ENCODE measurements at places on chromosomes 6 and 20.

DNA sequence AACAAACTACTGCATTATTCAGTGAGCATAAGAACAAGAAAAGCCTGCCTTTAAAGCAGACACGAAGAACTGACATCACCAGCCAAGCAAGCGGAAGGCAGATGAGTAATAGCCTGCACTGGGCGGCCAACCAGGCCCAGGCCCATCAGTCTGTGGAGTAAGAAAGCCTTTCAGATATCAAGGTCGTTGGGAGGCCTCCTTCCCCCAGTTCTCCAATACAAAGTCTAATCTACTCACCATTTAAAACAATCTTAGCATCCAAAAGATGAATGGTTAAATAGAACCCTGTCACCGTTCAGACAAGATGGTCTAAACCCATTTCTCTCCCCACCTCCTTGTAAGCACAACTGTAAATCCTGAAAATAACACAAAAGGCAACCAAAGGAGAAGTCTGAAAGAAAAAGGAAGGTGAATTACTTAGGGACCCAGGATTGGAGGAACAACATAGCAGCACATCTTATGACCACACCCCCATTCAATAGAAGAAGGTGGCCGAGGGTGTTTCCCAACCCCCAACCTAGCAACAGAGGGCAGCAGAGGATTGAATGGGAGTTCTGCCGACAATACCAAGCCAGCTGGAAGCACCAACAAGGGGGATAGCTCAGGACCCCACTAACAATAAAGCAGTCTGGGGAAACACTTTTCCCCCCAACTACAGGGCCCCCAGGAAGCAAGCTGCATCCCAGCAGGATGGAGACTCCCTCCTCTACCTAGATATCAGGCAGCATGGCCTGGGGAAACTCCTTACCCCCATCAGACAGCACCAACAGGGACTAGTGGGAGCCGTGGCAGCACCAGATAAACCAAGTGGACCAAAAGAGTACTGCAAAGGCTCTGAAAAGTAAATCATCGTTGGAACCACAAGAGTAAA lies 67.9 kb downstream of the ZHX3 start:
- DNase-seq, result no peak

DNA sequence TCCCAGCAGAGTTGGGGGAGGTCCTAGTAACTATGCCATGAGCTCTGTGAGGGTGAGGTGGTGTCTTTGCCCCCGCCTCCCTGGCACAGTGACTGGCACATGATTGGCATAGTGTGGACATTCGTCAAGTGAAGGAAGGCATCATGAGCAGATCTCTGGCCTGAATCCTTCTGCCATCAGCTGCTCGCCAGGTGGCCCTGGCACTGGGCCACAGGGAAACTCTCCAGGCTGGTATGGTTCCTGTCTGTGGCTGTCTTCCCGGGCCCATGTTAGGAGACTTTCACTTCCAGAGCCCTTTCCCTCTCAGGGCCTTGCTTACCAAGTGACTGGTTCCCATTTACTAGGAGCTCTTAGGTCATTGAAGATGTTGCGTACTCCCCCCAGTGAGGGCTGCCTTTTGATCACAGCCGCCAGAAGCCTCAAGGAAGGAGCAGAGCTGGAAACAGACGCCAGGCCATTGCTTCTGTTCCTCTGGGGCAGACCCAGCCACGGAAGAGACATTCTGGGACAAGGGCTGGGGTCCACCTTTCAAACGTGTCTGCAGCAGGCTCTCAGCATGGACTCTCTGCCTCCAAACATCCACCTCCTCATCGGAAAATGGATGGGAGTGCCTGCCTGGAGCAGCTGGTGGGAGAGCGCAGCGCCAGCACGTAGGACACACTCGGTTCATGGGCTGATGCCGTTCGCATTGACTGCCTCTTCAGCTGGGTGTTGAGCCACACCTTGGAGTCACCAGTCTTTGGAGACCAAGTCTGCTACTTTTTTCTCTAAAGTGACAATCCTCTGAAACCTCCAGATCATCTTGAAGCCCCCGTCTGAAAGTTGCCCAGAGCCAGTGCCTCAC lies 67.2 kb downstream of the PTPN1 start:
- DNase-seq, result no peak

GRCh38 chr6:143006787-143007186 lies 53.9 kb upstream of the AIG1 start:
- no peak for DNase-seq

- no peak for DNase-seq
These were observed 93.8 kb upstream of the POPDC3 start for GRCh38 chr6:105273589-105273988.

- no peak for DNase-seq
These were observed 598 bp downstream of the OGFR start for GRCh38 chr20:62805155-62805710.

- no peak for DNase-seq
These were observed 18.2 kb downstream of the WRNIP1 start for GRCh38 chr6:2783188-2783963.

DNA sequence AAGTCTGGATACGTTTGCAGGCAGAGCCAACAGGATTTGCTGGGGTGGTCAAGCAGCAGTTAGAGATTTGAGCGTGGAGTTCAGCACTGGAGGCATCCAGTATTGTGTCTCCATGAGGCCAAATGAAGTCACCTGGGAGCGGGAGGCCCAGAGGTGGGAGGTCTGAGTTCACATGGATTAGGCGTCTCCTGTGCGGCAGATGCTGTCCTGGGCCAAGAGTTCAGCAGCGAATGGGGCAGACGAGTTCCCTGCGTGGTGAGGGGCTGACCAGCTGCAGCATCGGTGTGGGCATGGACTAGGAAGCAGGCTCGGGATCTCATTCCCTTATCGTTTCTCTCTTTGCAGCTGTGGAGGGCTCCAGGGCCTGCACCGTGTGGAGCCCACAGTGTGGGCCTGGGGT lies 66.2 kb downstream of the BCAS4 start:
- DNase-seq, result no peak

DNA sequence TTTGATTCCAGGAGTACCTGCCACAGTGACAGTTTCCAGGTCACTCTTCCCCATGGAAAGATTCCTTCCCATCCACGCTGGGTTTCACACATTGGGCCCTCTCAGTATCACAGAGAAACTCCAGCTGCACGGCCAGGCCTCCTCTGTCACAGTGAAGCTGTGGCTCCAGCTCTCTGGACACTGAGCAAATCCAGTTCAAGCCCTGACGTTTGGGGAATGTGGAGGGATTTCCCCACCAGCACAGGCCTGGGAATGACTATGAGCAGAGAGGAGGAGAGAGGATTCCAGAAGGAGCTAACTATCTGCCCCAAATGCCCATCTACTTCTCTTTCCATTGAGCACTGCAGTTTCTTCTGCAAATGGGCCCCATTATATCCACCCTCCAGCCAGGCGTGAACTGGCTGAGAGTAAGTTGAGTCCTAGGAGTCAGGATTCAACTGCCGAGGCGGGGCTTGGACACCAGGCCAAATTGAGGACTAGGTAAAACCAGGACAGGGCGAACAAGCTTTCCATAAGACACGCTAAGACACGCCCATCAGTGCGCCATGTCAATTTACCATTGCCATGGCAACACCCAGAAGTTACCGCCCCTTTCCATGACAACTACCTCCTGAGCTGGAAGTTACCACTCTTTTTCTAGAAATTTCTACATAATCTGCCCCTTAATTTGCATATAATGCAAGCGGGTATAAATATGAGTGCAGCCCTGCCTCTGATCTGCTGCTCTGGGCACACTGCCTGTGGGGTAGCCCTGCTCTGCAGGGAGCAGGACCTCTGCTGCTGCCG lies 9.2 kb upstream of the BNIP5 start:
- no peak for DNase-seq

DNA sequence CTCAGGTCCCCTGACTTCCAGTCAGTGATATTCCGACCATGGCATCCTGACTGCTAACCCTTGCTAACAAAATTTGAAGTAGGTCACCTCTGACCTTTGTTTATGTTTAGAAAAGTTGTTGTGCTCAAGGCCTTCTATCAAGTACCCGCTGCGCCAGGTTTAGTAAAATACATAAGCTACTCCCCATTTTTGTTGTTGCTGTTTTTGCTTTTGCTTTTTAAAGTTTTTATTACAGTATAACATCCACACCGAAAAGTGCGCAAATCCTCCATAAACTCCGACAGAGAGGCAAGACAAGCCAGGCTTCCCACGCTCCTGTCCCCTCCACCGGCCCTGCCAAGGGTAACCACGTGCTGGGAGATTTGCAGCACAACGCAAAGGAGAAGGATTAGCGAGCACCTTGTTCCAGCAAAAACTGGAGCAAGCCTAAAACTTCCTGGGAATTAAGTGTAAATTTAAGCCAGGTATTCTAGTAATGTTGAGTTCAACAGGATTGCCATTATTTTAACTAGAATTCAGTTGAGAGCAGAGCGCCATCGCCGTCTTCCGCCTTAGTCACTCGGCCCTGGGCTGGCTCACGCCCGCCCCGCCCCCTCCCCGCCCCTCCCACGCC lies 17.8 kb upstream of the HMGN4 start:
- no peak for DNase-seq

GRCh38 chr20:46610145-46610544 lies 41.1 kb downstream of the SLC13A3 start:
- no peak for DNase-seq

DNA sequence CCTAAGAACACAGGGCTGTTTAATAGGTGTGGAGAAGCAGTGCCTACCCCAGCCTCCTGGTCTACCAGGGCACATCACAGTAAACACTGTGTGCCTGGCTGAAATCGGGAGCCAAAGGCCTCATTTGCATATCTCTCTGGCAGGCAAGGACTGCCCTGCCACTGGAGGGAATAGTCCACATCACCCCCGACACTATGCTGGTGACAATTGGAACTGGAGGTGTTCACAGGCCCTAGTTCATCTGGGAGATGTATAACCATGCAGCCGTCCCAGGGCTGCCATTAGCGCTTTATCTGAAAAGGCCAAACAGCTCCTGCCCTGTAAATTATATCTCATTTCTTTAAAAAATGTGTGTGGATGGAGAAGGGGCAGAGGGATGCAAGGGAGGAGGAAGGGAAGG lies 150.3 kb downstream of the LINC00237 start:
- no peak for DNase-seq

GRCh38 chr6:43054206-43054943 lies 724 bp upstream of the CUL7 start:
- DNase-seq, result no peak

- no peak for DNase-seq
These were observed 31.1 kb downstream of the RALY start for GRCh38 chr20:34024723-34025351.

- DNase-seq, result no peak
These were observed 8.3 kb downstream of the B4GALT5 start for GRCh38 chr20:49705358-49705757.

GRCh38 chr6:79536585-79536953 lies 661 bp downstream of the LCA5 start:
- DNase-seq, result peak; percentile 41

DNA sequence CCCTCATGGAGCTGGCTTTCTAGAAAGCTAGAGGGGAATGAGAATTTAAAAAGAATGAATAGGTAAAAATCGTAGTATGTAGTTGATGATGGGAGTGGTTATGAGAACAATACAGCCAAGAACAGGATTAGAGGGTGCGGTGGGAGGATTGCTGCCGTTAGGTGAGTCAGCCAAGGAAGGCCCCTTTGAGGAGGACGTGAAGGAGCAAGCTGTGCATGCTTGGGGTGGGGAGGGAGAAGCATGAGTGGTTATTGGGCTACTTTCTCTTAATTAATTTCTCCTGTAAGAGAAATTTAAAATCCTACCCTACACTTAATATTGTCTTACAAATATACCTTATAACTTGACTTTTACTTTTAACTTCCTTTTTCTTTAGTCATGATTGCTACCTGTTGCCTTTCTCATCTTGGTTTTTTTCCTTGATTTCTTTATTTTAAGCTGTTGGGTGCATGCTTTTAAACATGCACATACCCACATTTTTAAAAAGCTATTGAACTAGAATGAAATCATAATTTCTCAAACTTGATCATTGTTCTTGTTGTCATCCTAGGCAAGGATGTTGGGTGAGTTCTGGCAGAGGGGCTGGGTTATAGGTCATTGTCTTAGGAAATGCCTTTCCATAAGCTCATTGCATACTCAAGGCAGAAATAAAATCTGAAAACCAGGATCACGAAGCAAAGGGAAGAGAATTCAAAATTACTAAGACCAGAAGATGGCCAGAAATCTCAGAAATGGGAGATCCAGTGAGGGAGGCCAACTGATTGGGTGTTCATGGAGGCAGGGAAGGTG lies 114.5 kb downstream of the TCP11 start:
- DNase-seq, result no peak

DNA sequence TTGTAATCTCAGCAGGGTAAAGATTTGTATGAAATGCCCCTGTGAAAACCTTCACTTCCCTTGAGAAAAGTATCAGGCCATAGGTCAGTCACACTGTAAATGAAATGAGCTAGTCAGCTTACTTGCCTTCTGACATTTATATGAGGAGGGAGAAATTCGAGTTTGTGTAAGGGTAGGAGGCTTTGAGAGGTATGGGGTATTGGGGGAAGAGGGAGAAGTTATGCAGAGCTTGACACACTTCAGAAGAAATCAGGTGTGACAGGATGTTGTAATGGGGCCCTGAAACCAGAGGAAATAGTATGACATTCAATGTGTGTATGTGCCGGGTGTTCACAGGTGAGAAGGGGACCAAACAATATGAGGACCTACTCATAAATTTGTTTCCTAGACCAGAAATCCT lies 64.2 kb upstream of the CCN6 start:
- DNase-seq, result no peak

GRCh38 chr6:169246445-169246844 lies 7.2 kb downstream of the THBS2 start:
- DNase-seq, result no peak

DNA sequence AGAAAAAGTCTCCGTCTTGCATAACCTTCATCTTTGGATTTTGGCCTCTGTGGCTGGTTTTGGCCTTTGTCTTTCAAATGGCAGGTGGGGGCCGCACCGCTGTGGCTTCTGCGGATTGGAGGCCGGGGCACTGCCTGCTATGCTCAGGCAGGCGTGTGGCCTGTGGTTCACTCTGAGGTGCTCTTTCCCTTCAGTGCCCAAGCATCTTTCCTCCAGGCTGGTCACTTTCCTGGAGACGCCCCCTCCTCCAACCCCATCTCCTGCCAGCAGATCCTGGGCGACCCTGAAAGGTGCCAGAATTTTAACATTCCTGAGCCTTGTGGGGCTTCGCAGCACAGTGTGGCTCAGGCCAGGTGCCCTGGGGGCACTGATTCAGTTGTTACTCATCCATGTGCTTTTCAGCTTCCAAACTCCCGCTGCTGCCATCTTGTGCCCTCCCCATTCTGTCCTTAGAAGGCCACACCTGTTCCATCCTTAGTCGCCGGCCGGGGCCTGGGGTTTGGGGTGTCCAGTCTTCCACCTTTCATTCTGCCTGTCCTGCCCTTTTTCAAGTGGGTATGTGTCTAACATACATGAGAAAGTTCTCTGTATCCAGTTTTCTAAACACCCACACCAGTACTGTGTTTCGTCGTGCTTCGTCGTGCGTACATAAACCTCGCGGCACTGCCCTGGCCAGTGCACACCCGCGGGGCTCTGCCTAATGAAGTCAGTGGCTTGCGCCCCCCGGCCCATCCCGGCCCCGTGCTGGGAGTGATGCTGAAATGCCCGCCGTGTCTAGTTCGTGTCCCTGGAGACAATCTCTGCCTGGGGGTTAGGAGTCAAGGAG lies 12.1 kb downstream of the SS18L1 start:
- no peak for DNase-seq

- DNase-seq, result no peak
These were observed 668.4 kb downstream of the C6orf118 start for GRCh38 chr6:164640956-164641355.

- no peak for DNase-seq
These were observed 38.5 kb downstream of the TPD52L1 start for GRCh38 chr6:125191916-125192609.

Measured in right renal cortex interstitium (tissue), 3 donors.